ENCODE measurements at places on chromosomes 16 and 17. TPM values are rescaled to one million over a fixed set of nuclear protein-coding genes. Genes with fewer than 3 reads are reported as not detected.

Gene TNP2
- not detected for total RNA-seq

Gene ABCC11
- not detected for total RNA-seq

Gene C16orf89
- not detected for total RNA-seq

Gene PRSS27
- total RNA-seq: not detected

Gene ITGB4
- not detected for total RNA-seq

DNA sequence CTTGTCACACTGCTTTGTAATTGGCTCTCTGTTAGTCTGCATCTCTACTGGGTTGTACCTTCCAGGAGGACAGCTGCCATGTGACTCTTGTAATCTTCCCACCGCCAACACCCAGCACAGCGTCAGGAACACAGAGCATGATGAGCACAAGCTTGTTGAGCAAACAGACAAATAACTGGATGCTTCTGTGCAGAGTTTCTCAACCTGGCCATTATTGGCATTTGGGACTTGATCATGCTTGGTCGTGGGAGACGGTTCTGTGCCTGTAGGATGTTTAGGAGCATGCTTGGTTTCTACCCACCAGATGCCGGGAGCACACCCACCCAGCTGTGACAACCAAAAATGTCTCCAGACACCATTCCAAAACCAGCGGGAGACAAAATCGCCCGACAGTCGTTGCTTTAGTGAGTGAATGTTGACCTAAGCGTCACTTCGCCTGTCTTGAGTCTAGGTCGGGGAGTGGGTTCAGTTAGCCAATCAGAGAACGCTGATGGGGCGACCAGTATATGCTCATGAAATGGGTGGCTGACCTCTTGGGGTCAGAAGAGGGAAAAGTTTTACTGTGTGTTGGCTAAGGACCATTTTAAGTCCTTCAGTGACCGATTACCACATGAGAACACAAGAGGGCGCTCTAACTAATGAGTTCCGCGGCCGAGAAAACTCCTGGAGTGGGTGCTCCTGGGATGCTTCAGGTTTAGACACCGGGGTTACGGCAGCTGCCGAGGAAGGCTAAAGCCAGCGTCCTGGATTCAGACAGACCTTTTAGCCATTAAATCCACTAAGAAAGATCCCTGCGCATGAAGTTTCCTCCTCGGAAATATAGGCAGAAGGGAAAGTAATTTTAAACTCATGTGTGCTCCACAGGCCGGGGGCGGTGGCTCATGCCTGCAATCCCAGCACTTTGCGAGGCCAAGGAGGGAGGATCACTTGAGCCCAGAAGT lies 57.8 kb upstream of the TEX2 start:
- no peak overlapping the region for H3K4me3 ChIP-seq
- 0 out of 2 replicates have a peak, but pooled peaks cover 3% of the 10 kb centered on the region for H3K27me3 ChIP-seq
- no peak overlapping the region for H3K27ac ChIP-seq
- peak; percentile 73 for DNase-seq
- no peaks in the 10 kb centered on the region for H3K36me3 ChIP-seq

- H3K4me3 ChIP-seq: no peak overlapping the region
- no peak overlapping the region for H3K27ac ChIP-seq
- H3K36me3 ChIP-seq: peaks cover 13% of the 10 kb centered on the region
- peaks cover 4% of the 10 kb centered on the region for H3K4me1 ChIP-seq
- H3K27me3 ChIP-seq: no peaks in the 10 kb centered on the region
- no peak for DNase-seq
Measured at GRCh38 chr16:89343501-89344457, 126.3 kb downstream of the ZNF778 start.

Measured in SJSA1 (cell line).